ENCODE measurements at places on chromosomes 6 and 20.

DNA sequence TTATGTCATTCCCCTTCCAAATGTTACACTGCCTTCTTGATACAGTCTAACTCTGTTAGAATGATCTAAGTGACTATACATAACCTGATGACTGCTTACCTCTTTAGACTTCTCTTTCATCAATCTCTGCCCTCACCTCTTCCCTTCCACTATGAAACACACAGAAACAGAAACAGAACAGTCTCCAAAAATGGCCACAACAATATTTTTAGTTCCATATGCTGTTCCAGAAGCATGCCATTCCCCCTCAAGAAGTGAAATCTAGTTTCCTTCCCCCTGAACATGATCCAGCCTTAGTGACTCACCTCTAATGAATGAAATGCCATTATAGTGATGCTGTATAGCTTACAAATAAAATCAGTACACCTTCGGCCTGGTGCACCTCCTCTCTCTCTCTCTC, 229.3 kb upstream of the TENT5A start:
- DNase-seq: no peak

- no peak for DNase-seq
Measured at GRCh38 chr6:24936641-24937317, 1.0 kb upstream of the RIPOR2 start.

DNA sequence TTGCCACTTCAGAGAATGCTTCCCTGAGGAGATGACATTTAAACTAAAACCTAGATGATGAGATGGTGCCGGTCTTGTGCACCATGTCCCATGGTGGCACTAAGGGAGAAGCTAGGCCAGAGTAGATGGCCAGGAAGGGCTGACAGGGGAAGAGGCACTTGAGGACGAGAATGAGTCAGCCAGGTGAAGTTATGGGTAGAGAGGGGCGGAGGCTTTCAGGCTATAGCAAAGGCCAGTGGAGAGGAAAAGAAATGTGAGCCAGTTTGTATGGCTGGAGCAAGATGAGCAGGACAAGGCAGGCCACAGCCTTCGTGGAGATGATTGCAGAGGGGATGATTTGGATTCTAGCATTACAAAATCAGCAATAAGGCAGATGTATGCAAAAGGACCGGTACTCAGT, 44.7 kb upstream of the ADGRF4 start:
- no peak for DNase-seq

DNA sequence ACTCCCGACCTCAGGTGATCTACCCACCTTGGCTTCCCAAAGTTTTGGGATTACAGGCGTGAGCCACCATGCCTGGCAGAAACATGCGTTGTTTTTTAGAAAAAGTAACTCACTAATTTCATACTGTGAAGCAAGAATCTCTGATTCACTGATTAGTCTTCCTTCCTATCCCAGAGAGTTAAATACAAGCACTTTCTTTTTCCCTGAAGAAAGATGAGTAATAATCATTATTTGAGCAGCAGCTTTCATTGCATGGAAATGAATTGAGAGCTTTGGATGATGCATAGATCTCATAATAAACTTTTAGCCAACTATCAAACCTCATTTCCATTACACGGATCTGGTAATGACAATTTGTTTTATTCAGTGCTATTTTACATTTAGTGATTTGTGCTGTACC, 892.5 kb upstream of the EYS start:
- no peak for DNase-seq

DNA sequence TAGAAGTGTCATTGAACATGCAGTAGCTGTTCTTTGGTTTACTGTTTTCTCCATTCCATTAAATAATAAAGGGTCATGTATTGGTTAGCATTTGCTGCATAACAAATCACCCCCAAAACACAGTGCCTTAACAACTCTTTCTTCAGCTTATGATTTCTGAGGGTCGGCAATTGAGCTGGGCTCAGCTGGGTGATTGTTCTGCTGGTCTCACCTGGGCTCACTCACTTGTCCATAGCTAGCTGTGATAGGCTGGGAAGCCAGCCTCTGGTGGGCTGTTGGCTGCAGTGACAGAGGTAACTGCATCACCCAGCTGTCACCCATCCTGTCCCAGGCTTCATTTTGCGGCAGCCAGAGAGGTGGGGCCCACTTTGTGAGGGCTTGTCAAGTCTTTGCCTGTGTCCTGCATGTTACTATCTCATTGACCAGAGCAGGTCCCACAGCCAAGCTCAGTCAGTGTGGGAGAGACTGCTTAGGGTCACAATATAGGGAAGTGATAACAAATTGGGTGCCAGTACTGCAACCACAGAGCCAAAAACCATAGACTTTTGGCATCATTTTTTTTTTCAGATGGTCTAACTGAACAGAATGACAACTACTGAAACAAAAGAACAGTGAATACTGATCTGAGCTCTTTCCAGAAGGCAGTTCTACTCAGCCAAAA, 76.9 kb downstream of the SYNDIG1 start:
- no peak for DNase-seq

DNA sequence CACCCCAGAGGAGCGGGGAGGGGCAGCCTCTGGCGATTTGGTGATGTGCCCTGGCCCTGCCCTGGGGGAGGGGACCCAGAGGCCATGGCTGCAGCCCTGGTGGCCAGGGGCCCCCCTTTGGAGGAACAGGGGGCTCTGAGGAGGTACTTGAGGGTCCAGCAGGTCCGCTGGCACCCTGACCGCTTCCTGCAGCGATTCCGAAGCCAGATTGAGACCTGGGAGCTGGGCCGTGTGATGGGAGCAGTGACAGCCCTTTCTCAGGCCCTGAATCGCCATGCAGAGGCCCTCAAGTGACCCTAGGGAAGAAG, 10.9 kb downstream of the NFKBIL1 start:
- DNase-seq: no peak

DNA sequence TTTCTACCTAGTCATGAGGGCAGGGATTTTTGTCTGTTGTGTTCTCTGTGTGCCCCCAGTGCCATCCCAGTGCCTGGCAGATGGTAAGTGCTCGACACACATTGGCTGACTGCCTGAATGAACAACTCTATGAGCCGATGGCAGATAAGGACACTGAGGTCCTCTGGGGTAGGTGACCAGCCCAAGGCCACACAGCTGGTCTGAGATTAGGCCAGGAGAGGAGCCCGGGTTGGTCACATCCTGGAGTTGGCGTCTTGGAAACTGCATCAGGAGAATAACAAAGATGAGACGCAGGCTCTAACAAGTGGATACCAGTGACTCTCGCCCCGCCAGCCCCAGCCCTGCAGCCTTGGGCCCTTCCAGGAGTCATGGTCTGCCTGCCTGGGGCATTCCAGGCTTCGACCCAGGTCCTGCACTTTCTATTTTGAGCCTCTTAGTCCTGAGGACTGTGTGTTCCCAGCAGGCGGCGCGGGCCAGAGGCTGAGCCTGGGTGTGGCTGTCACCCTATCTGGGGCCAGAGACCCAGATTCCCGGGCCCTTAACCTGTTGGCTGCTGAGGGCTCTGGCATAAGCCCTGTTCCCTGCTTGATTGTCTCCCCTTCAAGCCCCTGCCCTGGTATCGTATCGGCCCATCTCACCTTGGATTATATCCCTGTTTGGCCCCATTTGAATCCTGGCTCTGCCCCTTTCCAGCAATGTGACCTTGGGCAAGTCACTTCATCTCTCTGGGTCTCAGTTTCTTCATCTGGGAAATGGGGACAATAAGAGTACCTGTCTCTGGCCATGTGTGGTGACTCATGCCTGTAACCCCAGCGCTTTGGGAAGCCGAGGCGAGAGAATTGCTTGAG, 88.3 kb downstream of the CEBPB start:
- peak; percentile 84 for DNase-seq

DNA sequence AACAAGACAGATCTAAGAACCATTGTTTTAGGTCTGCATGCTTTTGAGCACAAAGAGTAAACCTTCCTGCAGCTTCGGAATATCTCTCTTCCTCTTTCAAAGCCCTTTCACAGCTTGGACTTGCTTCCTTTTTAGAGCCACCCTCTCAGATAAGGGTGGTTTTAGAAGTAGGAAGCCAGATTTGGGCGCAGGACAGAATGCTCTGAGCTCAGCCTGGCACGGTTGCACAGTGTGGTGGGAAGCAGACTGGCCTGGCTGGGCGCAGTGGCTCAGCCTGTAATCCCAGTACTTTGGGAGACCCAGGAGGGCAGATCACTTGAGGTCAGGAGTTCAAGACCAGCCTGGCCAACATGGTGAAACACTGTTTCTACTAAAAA, 35.6 kb upstream of the PNRC1 start:
- peak; percentile 38 for DNase-seq

DNA sequence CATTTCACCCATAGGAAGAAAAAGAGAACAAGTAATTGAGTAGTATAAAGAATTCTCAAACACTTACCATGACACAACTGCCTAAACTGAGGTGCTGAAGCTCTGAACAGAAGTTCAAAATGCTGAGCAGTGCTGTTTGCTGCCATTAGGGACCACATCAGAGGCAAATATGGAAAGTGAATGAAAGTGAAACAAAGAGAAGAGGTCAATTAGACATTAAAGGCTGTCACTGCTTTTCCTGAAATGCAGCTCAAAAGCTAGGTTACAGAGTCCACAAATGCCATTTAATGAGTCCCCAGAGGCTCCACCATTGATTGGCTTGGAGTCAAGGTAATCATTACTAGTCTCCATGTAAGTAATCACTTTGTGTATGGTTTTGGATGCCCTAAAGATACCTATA, 46.1 kb downstream of the POU3F2 start:
- no peak for DNase-seq

All from heart right ventricle (tissue), 16 donors.